Right kidney (tissue), 9 donors: ENCODE measurements at places on chromosomes 7 and 10.

DNA sequence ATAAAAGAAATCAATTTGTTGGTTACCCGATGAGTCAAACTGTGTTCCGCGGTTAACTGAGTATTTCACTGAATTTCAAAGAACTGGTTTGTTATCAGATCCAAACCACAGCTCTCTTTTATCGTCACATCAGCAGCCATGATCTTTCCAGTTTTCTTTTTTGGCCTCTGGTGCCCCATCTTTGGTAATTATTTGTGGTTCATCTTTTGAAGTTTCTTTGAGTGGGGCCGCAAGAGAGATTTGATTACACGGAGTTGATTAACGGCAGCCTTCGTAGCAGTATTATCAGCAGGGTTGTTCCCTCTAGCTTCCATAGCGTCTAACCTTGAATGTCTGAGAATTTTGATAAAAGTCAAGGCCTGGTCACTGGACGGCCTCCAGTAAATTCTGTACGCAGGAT is 154.9 kb upstream of the TNRC18 start:
- no peak for DNase-seq

GRCh38 chr10:122329416-122329815 is 45.1 kb upstream of the PLEKHA1 start:
- DNase-seq = no peak

DNA sequence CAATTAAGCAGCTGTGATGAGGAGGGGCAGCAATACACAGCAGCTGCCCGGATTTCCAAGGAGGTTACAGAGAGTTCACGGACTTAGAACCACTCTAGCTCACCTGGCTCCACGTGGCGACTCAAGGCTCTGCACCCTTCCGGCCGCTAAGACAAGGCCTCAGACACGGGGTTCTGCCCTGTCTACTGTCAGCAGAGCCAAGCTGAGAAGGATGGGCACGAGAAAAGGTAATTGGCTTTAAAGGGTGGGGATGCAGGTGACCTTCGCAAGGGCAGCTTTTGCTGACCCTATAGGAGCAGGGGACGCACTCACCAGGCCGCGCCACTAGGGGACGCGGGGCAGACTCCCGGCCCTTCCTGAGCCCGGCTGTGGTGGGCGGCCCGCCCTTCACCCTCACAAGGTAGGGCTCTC is 152.4 kb downstream of the KIF20B start:
- DNase-seq = no peak

- no peak for DNase-seq
These were observed 290.3 kb downstream of the TNS3 start for GRCh38 chr7:47291461-47292081.

DNA sequence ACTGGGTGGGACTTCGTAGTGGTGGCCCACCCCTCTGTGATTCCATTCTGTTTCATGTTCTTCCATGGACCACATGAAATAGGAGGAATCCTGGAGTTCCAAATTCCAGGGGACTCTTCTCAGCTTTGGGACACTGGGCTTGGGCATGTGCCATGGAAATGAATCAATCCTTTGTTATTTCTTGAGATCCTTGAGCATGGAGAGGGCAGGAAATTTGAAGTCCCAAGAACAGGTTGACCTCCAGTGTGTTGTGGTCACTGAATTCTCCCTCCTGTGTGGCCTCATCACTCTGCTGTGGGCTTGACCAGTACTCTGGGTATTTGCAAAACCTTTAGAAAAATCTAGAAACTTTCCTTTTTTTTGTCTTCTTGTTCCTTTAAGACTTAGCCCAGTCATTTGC is 22.7 kb downstream of the TACR2 start:
- DNase-seq = no peak
